Naive thymus-derived CD8-positive, alpha-beta T cell (primary cell): ENCODE measurements at places on chromosomes 7 and 10. TPM values are rescaled to one million over a fixed set of nuclear protein-coding genes. Genes with fewer than 3 reads are reported as not detected.

DNA sequence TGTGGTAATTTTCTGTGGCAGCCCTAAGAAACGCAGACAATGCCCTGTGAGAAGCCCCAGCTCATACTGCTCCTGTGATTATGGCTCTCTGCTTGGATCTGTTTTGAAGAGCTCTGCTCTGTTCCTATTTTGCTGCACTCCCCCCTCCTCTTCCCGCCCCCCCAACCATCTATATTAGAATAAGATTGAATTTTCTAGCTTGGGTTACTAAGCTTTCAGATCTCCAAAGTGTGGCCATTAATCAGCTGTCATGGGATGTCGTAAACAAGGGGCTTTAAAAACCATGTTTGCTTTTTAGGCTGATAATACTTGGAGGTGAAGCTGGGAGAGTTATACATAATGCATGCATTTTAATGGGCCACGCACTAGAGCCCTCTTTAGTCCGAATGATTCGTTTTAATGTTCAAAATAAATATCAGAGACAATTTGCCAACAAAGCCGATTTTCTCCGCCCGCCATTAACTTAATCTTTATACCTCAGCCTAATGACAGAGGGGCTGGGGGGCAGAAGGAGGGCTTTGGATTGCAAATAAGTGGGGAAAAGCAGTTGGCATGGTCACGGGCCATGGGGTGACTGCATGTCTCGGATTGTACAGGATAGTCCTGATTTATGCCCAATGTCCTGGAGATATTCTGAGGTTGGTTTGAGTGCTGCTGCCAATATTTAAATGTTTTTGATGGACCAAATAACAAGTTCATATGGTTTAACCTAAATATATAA, 165.5 kb downstream of the RPS24 start:
- DNase-seq = no peak

DNA sequence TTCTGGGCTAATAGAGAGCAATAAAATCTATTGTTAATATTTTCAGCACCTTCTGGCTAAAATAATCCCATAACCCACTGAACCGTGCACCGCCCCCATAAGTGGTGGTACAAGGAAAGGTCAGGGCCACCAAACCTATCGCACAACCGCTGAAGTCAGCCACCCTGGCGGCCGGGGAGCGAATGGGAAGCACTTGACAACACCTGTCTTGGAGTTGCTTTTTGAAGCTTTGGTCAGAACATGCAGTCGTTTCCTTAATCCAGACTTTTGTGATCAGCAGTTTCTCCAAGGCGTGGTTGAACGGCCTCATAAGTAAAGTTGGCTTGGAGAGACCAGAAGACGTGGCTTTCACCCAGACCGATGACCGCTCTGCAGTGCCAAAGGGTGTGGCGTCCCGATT, 97.4 kb downstream of the DNAJB6 start:
- DNase-seq = no peak

GRCh38 chr10:23070913-23071218, 24.5 kb upstream of the MSRB2 start:
- no peak for DNase-seq

DNA sequence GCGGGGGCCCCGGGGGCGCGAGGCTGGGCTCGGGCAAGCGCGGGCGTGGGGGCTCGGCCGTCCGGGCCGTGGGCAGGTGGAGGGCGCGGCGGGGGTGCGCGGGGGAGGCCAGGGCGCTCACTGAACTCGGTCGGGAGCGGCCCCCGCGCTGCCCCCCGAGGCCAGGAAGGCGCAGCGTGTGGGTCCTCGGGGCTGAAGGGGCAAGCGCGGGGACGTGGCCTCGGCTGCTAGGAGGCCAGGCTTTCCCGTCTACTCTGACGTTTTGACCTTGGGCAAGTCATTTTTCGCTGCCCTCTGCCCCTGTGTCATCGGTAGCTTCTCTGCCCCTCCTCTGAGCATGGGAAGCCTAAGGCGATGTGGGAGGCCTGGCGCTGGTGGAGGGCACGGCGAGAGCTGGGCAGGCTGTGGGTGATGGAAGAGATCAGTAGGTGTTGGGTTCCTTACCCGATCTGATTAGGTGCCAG, 441 bp downstream of the FBH1 start:
- DNase-seq = no peak

DNA sequence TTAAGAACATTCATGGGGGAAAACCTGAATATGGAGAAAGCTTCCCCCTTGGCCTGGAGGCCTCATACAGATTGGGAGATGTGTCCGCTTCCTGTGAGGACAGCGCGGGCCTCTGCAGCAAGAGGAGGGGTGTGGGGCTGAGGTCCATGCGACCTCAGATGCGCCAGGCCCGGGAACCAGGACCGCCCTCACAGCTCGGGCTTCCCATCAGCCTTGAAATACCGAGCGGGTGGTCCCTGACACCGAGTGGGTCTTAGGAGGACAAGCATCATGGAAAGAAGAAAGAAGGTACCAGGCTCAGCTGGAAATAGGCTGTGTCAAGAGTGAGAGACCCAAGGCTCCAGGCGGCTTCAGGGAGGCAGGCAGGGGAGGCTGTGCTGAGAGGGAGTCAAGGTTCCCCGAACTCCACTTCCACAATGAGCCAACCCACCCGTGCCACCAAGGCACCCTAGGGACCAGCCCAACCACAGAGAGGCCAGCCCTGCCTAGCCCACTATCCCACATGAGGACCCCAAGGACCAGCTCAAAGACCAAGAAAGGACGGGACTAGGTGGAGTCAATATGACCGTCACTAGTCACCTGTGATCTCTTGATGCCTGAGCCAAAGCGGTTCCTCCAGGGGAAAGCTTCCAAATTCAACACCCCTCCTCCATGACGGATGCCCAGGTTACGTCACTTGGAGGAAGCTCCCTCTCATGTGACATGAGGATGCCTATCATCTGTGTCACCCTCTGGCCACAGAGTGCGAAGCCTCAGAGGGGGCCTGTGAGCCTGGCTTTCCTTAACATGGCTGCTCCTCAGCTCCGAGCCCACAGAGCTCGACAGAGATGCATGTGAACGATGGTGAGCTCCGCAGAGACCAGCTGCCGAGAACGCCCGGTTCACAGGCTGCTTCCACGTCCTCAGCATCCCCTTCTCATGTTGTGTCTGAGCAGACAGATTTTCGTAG, 103.7 kb downstream of the TCERG1L start:
- DNase-seq = no peak

The ACBD5 gene
- total RNA-seq = 23.6 TPM

DNA sequence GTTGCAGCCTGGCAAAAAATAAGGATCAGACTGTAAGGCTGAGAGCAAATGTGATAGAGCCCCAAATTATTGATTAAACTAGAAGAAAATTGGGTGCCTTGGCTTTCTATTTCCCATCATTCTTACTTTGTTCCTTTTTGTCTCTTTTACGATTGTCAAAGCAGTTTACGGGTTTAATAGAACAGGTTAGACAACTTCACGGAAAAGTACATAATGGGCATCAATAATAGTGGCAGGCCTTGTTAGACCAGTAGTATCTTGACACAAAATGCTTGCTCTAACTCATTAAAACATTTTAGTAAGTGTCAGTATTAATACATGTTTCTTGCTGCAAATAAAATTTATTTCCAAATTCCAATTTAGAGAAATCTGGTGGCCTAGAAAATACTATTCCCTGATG, 14.5 kb upstream of the GGCT start:
- DNase-seq = no peak

The CLRN3 gene
- not detected for total RNA-seq
